ENCODE measurements at places on chromosomes 11 and 22.
A peak's percentile ranks its signal among the peaks of the same experiment; 100 is the strongest.

DNA sequence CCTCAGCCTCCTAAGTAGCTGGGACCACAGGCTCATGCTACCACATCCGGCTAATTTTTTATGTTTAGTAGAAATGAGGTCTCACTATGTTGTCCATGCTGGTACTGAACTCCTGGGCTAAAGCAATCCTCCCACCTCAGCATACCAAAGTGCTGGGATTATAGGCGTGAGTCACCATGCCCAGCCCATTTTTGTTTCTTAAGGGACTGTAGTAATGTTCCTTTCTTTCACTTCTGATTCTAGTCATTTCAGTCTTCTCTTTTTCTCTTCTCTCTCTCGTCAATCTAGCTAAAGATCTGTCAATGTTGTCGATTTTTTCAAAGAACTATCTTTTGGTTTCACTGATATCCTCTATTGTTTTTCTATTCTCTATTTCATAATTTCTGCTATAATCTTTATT, 111.0 kb upstream of the APOA1 start:
- no peak for DNase-seq
- H3K27ac ChIP-seq = no peak overlapping the region
- H3K27me3 ChIP-seq = no peaks in the 10 kb centered on the region
- H3K4me1 ChIP-seq = no peaks in the 10 kb centered on the region
- no peak overlapping the region for H3K4me3 ChIP-seq

GRCh38 chr11:76166314-76166713, 40.0 kb downstream of the WNT11 start:
- H3K27me3 ChIP-seq = no peaks in the 10 kb centered on the region
- H3K27ac ChIP-seq = no peak overlapping the region
- H3K36me3 ChIP-seq = no peaks in the 10 kb centered on the region
- H3K4me3 ChIP-seq = no peak overlapping the region
- no peak for DNase-seq

GRCh38 chr22:38451864-38452263, 3.1 kb downstream of the KCNJ4 start:
- DNase-seq = no peak
- no peak overlapping the region for H3K4me3 ChIP-seq
- H3K36me3 ChIP-seq = no peaks in the 10 kb centered on the region
- peaks cover 29% of the 10 kb centered on the region for H3K4me1 ChIP-seq
- no peak overlapping the region for H3K27ac ChIP-seq

DNA sequence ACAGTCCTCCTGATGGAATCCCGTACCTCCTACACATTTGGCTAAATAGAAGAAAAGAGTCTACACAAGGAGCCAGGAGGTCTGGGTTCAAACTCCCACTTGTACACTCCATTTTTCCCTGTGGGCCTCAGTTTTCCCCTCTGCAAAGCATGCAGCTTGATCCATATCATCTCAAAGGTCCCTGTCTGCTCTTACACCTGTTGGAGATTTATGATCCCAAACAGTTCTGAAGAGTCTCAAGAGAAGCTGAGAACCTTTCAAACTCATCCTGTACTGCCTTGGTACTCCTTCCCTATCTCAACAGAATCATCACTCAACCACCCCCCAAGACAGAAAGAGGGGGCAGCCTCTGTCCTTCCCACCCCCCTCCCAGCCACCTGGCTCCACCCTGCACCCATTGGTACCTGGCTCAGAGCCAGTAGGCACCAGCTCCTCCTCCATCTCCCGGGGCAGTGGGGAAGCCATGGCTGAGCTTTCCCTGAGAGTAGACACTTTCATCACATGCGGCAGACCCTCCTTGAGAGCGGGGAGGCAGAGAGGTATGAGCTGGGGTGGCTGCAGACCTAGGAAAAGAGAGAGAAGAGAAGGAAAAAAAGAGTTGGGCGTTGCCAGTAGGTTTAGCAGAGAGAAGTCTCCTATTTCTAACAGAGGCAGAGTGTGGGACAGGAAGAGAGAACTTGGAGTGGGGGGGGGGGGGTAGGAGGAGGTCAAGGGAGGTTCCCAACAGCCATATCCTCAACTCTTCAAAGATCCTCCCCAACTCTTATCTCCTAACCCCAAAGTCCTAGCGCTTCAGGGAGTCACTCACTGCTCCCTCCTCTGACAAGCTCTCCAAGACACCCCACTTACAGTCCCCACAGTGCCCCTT, 3.1 kb downstream of the TNKS1BP1 start:
- peak overlapping the region; percentile 26 for H3K4me3 ChIP-seq
- H3K27me3 ChIP-seq = no peaks in the 10 kb centered on the region
- peak overlapping the region; percentile 97 for H3K27ac ChIP-seq

GRCh38 chr11:125569915-125570621, 791 bp downstream of the EI24 start:
- peaks cover 10% of the 10 kb centered on the region for H3K4me1 ChIP-seq
- DNase-seq = no peak
- H3K36me3 ChIP-seq = peaks cover 3% of the 10 kb centered on the region
- peak overlapping the region; percentile 88 for H3K27ac ChIP-seq
- H3K4me3 ChIP-seq = peak overlapping the region; percentile 100

GRCh38 chr22:39898997-39899396, 1.9 kb upstream of the GRAP2 start:
- H3K4me1 ChIP-seq = peaks cover 10% of the 10 kb centered on the region
- no peak for DNase-seq
- H3K4me3 ChIP-seq = no peak overlapping the region
- H3K36me3 ChIP-seq = no peaks in the 10 kb centered on the region
- no peak overlapping the region for H3K27ac ChIP-seq

GRCh38 chr11:66570079-66570849, 1.9 kb upstream of the CTSF start:
- H3K27ac ChIP-seq = no peak overlapping the region
- no peaks in the 10 kb centered on the region for H3K27me3 ChIP-seq
- H3K4me3 ChIP-seq = no peak overlapping the region
- peaks cover 20% of the 10 kb centered on the region for H3K36me3 ChIP-seq
- peaks cover 21% of the 10 kb centered on the region for H3K4me1 ChIP-seq

DNA sequence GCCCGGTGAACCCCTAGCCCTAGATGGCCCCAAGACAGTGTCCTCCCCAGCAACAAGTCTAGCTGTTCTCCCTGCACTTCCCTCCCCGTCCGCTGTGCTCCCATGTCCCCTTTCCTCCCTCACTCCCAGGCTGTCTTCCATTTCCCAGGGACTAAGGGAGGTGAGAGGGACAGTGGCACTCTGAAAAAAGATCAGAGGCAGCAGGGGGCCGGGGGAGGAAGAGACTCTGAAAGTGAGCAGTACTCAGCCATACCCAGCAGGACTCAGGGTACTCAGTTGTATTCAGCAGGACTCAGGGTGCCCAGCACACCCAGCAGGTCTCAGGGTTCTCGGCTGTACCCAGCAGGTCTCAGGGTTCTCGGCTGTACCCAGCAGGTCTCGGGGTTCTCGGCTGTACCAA, 48.4 kb upstream of the THY1 start:
- no peaks in the 10 kb centered on the region for H3K27me3 ChIP-seq
- no peak overlapping the region for H3K4me3 ChIP-seq
- no peak for DNase-seq
- no peak overlapping the region for H3K27ac ChIP-seq
- no peaks in the 10 kb centered on the region for H3K4me1 ChIP-seq

DNA sequence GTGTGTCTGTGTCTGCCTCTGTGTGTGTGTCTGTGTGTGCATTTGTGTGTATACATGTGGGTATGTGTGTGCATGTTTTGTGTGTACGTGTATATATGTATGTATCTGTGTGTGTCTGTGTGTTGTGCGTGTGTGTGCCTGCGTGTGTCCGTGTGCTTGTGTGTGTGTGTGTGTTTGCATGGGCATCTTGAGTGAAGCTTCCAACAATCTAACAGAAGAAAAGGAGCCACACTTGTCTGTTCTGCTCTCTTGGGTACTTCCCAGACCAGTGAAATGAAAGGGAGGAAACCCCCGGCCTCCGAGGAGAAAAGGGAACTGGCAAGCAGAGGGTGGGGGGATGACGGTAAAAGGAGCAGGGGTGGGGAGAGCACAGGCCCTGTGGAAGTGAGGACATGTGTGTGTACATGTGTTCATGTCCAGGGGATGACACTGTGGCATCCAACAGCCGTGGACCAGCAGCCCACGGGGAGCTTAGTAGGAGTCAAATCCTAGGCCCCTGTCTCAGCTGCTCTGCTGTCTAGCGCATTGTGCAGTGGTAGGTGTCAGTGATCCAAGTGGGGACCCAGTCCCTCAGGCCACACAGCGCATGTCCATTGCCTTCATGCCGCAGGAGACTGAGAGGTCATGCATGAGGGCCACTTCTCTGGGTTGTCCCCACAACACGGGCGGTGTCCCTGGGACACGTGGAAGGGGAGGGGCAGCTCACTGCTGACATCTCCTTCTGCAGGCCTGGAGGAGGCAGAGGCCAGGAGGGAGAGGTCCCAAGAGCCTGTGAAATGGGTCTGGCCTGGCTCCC, 8.1 kb downstream of the CSF2RB start:
- no peak overlapping the region for H3K27ac ChIP-seq
- peaks cover 9% of the 10 kb centered on the region for H3K27me3 ChIP-seq
- no peak for DNase-seq
- H3K36me3 ChIP-seq = no peaks in the 10 kb centered on the region
- no peak overlapping the region for H3K4me3 ChIP-seq
- no peaks in the 10 kb centered on the region for H3K4me1 ChIP-seq

- DNase-seq = no peak
- H3K4me3 ChIP-seq = no peak overlapping the region
- no peaks in the 10 kb centered on the region for H3K36me3 ChIP-seq
- peaks cover 9% of the 10 kb centered on the region for H3K4me1 ChIP-seq
- H3K27ac ChIP-seq = no peak overlapping the region
Measured at GRCh38 chr11:70080763-70081162, 2.6 kb downstream of the ANO1 start.

- H3K27ac ChIP-seq = no peak overlapping the region
- no peak for DNase-seq
- no peaks in the 10 kb centered on the region for H3K4me1 ChIP-seq
- H3K27me3 ChIP-seq = no peaks in the 10 kb centered on the region
- no peak overlapping the region for H3K4me3 ChIP-seq
- H3K36me3 ChIP-seq = no peaks in the 10 kb centered on the region
Measured at GRCh38 chr11:46655631-46656030, 38.3 kb downstream of the ATG13 start.

DNA sequence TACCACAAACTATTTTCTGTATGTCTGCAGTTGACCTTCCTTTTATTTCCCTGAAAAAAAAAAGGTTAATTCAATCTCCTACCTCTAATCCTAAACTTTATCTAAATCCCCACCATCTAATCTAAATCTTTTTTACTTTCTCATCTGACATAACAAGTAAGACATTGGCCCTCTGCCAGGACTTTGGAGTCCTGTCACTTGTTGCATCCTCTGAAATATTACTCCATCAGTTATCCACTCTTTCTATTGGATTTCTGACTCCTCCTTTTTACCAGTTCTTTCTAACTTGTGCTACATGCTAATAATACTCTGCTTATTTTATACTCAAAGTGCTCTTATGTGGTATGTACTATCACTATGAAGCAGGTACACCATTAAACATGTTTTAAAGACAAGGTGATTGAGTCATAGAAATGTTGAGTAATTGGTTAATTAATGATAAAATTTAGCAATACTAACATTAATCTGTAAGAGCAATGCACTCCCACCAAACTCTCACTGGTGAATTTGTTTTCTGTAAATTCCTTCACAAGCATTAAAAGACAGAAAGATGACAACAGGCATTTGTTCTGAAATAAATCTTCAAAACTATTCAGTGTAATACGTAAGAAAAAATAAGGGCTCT, 914.2 kb upstream of the RAG2 start:
- H3K36me3 ChIP-seq = no peaks in the 10 kb centered on the region
- no peak overlapping the region for H3K4me3 ChIP-seq
- DNase-seq = no peak
- no peaks in the 10 kb centered on the region for H3K4me1 ChIP-seq
- no peaks in the 10 kb centered on the region for H3K27me3 ChIP-seq
- no peak overlapping the region for H3K27ac ChIP-seq

GRCh38 chr11:62242021-62242420, at the start of gene SCGB1D2:
TSS of gene SCGB1D2 (plus strand) at chr11:62242239. CDS start at chr11:62242308, 69 bp downstream.
- no peaks in the 10 kb centered on the region for H3K4me1 ChIP-seq
- H3K27me3 ChIP-seq = no peaks in the 10 kb centered on the region
- no peaks in the 10 kb centered on the region for H3K36me3 ChIP-seq

DNA sequence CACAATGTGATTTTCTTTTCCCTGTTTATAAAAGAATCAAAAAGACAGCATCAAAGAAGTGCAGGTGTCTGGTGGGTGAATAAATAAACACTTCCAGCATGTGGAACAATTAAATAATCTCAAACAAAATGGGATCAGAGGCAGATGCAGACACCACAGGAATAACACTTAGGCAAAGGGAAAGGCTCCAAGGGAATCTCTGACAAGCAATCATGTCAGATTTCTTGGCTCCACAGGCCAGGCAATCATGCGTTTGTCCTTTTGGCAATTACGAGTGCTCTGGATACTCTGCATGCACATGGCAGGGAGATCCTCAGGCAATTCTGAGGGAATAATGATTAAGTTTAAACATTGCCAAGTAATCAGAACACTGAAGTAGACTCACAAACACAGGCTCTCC, 403.5 kb upstream of the LUZP2 start:
- no peak for DNase-seq
- no peaks in the 10 kb centered on the region for H3K4me1 ChIP-seq

Data from tibial nerve (tissue), 4 donors.